ENCODE measurements at places on chromosomes 5 and 9. TPM values are rescaled to one million over a fixed set of nuclear protein-coding genes. Genes with fewer than 3 reads are reported as not detected.

DNA sequence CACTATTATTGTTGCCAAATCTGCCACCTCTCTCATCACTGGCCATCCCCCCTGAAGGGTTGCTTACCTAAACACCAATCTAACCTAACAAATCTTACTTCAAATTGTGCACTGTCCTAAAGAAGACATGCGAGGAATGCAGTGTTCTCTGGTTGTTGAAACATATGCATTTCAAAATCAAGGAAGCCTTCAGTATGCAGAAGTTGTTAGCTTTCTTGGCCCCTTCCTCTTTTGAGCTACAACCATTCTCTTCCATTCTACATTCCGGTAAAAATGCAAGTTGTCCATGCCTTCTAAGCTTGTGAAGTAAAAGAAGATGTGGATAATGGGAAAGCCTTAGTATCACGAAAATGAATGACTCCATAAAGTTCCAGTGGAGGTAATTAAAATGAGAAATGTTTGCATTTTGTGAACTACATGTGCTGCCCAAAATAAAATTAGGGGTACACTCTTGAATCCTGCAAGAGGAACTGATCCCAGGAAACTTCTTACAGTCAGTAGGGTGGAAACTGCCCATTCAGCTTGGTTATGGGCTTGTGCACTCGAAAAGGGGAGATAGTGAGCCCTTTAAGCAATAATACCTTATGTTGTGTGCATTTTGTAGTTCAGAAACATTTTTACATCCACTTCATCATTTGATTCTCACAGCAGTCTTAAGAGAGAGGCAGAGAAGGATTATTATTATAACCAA, 77.6 kb upstream of the ADRB2 start:
- H3K27me3 ChIP-seq, result no peaks in the 10 kb centered on the region
- no peak for DNase-seq

DNA sequence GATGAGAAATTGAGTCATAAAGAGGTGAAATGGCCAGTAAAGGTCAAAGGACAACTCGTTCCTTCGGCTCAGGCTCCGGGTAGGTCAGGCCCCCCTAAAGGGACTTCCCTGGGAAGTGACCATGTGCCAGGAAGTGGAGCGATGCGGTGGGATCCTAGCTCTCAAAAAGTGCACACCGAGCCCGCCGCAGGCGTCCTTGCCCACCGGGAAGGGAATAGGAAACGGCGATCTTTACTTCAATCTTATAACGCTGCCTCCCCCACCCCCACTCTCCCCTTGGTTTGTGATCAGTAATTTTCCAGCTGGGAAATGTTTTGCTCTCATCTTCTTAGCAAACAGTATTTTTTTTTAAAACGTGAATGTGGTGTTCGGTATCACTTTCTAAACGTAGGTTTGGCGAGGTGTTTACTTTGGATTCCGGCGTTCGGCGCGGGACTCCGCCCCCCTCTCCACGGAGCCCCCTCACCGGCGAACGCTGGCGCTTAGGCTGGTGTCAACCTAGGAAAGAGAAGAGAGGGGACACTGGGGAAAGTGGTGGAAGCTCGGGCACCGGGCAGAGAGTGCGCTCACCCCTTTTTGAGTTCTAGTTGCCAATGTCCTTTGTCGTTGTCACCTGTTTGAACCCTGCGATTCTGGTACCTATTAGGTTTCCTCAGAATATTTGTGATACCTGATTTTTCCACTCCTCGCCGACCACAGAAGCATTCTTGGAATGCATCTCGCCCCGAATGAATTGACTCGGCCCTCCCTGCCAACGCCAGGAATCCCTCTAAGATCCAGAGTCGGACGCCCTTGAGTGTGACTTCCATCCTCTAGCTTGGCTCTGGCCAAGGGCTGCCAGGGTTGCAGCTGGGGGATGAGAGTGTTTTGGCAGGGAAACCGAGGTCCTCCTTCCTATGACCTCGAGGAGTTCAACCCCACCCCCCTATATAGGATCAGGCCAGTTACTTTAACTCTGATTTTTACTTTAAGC, 1.8 kb upstream of the KLF4 start:
- H3K4me3 ChIP-seq, result peak overlapping the region; percentile 53
- peak; percentile 52 for DNase-seq
- H3K4me1 ChIP-seq, result peaks cover 18% of the 10 kb centered on the region
- no peaks in the 10 kb centered on the region for H3K27me3 ChIP-seq
- H3K27ac ChIP-seq, result peak overlapping the region; percentile 83

TTC16 gene
- total RNA-seq, result 0.45 TPM

SLC46A2 gene
- not detected for total RNA-seq

Data from thyroid gland (tissue), 4 donors.